ENCODE measurements at places on chromosomes 11 and 22.

GRCh38 chr11:34288492-34288891 lies 69.3 kb downstream of the ABTB2 start:
- no peak for DNase-seq

DNA sequence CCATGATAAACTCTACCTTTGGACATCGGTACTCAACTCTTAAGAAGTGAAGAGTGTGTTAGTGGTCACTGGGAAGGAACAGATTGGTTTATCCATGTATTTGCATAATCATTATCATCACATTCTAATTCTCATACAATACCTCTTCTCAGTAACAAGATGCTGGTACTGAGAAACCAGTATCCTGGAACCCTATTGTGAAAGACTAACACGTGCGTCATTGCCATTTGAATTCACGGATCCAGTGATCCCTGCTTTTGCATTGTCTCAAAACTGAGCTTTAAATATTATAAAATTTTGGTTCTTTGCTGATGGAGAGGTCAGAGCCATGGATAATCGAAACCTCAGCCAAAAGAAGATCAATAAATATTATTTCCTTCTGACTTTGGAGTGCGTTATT lies 35.2 kb downstream of the KIRREL3 start:
- DNase-seq = no peak

GRCh38 chr11:68819362-68819761 lies 22.4 kb downstream of the CPT1A start:
- no peak for DNase-seq

- DNase-seq = no peak
Measured at GRCh38 chr22:20951932-20952380, 15.1 kb upstream of the AIFM3 start.

GRCh38 chr11:117045196-117045595 lies 53.0 kb downstream of the SIK3 start:
- no peak for DNase-seq

All from NCI-H187 (cell line).